ENCODE measurements at places on chromosomes 4 and X.

GRCh38 chr4:111713276-111713675 is 432.0 kb upstream of the FAM241A start:
- no peak for DNase-seq

GRCh38 chr4:150771382-150771781 is 189.4 kb downstream of the MAB21L2 start:
- no peak for DNase-seq

DNA sequence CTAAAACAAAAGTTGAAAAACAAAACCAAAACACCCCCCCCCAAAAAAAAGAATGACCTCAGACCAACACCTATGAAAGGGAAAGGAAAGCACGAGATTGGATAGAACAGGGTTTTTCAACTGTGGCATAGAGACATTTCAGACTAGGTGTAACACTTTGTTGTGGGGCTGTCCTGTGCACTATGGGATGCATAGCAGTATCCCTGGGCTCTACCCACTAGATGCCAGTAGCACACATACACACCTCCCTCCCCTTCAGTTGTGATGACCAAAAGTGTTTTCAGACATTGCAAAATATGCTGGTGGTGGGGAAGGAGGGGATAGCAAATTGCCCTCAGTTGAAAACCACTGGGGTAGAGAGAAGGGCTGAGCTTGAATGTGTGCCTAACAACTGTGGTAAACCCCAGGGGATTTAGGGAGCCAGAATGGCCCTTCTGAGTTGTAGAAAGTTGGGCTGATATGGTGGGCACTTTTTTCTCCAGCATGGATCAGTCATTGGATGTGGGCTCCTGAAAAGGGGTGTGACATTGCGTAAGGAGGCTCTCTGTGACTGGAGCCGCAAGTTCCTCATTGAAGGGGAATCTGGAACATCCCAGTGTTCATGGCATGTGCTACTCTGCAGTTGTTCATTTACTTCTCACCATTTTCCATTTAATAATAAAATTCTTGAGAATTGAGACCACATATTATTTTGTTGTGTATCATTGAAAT is 8.8 kb upstream of the GEMIN8 start:
- no peak for DNase-seq

- DNase-seq, result no peak
These were observed 597.6 kb upstream of the CPEB2 start for GRCh38 chr4:14404730-14405129.

- no peak for DNase-seq
These were observed 12.4 kb downstream of the ZDHHC9 start for GRCh38 chrX:129831091-129831885.

GRCh38 chrX:123731987-123732669 is 724 bp downstream of the THOC2 start:
- DNase-seq, result no peak

GRCh38 chr4:110119880-110120279 is 78.5 kb downstream of the ELOVL6 start:
- DNase-seq, result no peak

GRCh38 chr4:100469555-100469954 is 48.3 kb downstream of the EMCN start:
- DNase-seq, result no peak

DNA sequence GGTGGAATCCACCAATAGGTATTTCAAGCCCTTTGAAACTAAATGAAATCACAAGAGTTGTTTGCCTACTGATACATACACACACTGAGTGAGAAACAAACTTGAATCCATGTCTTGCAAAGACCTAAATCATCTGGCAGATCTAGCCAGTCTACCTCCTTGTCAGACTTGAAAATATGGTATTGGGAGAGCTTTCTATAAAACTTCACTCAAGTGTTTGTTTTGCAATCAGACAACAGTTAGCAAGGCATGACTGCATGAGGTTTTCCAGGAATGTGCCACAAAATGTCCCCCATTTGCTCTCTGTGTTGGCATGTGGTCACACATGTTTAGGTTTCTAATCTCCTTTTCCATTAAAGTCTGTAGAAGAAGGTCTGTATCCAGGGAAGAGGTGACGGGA is 52.4 kb downstream of the MAP3K15 start:
- DNase-seq, result no peak

DNA sequence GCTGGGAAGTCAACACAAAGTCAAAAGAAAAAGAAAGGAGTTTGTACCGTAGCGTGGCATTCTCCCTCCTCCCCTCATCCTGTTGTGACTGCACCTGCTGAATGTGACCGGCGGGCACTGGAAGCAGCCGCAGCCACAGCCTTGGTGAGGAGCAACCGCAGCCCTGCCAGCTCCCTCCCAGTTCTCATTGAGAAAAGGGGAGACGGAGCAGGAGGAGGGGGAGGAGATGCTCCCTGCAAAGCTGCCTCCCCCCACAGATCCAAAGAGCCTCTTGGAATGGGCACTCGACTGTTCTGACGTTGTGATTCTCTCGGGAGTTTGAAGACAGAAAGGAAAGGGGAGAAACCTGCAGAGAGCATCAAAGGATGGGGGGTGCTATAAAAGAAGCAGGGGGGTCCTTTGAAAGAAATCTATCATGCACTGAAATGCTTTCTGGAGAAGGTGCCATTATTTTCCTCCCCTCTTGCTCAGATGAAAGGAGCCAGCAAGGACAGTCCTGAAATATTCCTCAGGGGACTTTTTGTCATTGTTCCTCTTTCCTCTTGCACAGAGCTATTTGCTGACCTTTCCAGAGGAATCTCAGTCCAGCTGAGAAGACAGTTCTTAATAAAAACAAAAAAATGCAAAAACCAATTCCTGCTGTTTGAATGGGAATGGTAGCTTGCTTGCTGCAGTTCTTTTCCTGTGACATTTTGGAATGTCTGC is 429.7 kb downstream of the MAPK10 start:
- DNase-seq, result no peak

DNA sequence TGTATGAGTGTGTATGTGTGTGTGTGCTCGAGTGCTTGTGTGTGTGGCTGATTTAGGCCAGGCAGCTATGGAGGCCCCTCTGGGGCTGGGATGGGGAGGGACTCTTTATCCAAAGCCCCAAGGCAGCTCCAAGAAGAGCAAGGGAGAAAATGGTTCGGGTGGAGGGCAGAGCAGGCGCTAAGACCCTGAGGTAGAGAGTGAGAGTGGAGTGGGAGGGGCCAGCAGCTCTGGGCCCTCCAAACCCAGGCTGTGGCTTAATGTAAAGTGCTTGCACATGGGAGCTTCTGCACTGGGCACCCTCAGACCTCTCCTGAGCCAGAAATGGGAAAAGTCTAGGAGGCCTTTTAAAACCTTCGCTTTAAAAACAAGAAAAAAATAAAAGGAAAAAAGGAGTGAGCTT is 233.5 kb upstream of the PSAPL1 start:
- DNase-seq, result no peak

DNA sequence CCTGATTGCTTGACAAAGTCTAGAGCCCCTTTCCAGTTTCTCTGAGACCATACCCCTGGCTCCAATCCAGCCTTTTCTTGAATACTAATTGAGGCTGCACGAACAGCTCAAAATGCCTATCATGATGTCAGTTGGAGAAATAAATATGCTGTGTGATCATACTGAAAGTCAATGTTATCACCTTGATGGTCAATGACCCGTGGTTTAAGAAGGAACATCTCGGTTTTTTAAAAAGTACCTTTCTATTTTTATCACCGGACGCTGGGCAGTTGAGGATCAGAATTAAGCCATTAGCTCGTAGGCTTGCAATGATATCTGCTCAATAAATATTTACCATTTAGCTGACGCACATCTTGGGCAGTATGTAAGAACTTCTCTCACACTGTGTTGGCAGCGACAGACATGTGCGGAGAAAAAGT is 852 bp upstream of the WDR44 start:
- no peak for DNase-seq

DNA sequence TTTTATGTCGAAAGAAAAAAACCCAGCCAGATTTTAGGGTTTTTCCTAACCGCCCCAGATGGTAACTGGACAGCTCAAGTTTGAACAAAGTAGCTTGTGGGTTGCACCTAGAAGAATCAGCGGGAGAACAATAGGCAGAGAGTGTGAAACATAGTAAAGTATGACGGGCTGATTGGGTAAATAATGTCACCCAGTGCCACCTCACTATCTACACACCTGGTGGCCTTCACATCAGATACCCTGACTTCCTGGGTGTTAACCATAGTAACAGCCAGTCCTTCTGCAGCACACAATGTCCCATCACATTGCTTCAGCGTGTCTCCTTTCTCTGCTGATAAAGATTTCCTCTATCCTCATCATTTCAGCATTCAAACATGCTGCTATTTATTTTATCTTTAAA is 159.1 kb upstream of the HS3ST1 start:
- no peak for DNase-seq

- no peak for DNase-seq
These were observed 833.2 kb downstream of the CCSER1 start for GRCh38 chr4:90960433-90960832.

DNA sequence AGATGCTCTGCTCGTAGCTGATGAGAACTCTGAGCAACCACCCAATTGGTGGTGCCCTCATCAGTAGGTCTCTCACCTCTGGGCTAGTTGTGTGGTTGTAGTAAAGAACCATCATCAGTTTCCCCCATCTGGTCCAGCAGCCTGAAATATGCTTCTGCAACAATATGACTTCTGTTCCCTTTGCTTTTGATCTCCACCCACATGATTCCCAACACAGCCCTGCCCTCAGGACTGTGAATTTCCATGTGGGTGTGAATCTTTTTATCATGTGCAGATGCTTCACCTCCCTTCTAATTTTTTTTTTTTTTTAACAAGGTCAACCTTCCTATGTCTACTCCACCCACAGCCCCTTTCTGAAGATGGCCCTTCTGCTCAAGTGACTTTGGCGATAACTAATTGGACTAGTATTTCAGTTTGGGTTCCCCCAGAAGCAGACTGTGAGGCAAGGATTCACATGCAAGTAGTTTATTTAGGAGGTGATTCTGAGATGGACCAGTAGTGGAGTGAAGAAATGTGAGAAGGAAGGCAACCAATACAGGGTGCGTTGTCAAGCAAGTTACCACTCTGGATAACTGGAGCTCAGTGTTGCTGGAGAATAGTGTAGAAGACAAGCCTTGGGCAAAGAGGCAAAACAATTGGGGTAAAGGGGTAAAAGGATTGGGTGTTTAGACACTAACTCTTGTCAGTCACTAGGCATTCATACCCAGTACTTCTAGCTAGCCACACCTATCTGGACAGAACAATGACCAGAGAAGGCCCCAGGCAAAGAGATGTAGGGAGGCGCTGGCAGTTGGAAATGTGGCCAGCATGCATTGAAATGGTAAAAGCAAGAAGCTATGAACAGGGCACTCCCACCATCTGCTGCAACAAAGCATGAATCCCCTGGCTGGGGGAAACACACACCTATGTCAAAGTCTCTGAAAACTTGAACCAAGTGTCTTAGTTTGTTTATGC is 466.2 kb downstream of the BCOR start:
- DNase-seq, result no peak

DNA sequence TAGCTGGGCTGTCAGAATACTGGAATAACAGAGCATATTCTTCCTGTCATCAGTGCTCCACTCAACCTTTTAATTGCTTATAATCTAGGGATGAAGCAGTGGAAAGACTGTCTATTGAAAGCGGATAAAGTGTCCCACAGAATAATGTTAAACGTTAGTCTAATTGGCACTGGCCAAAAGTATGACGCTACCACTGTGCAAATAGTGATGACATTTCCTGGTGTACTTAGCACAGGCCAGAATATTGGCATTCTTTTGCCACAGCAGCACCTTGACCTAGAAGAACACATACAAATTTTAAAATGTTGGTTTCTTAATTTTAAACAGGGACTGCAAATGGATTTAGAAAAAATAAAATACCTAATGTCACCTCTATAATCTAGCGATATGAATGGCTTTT is 635.2 kb upstream of the SPANXN1 start:
- DNase-seq, result no peak

GRCh38 chr4:896216-896615 is 35.9 kb downstream of the GAK start:
- no peak for DNase-seq

GRCh38 chrX:131677655-131678628 is 134.1 kb downstream of the OR13H1 start:
- no peak for DNase-seq

DNA sequence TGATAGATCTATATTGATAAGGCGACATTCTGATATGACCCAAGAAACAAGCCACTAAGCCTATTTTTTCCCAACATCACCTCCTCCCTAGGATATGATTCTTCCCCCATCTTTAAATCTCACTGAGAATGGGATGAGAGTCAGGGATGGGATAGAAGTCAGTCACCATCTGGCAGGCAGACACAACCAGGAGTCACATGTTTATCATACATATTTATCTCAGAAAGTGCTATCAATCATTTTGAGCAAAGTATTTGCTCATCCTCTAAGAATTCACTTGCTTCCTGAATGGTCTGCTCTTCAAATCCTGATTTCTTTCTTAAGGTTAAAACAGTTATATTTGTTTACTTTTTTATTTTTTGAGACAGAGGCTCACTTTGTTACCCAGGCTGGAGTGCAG is 20.3 kb downstream of the DNAAF6 start:
- no peak for DNase-seq

- no peak for DNase-seq
These were observed 28.6 kb upstream of the BCORL1 start for GRCh38 chrX:129953881-129954280.

DNA sequence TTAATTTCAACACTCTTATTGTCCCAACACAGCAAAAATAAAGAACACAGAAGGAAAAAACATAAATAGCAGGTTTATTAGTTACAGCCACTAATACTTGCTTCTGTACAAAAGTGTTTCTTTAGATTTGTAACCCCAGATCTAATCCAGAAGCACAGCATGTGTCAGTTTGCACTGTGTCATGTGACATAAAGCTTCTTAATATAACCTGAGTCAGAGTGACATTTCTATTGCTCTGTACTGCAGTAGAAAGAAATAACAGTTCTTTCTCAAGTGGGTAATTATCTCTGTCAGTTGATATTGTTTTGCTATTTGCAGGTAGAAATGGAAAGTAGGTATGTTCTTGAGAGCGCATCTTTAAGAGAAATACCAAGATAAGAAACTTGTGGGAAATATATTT is 422.5 kb downstream of the ZIC3 start:
- DNase-seq, result no peak

- no peak for DNase-seq
These were observed 2.2 kb downstream of the TXLNG start for GRCh38 chrX:16788477-16788876.

- no peak for DNase-seq
These were observed 1256.5 kb downstream of the STIM2 start for GRCh38 chr4:28117084-28117682.

DNA sequence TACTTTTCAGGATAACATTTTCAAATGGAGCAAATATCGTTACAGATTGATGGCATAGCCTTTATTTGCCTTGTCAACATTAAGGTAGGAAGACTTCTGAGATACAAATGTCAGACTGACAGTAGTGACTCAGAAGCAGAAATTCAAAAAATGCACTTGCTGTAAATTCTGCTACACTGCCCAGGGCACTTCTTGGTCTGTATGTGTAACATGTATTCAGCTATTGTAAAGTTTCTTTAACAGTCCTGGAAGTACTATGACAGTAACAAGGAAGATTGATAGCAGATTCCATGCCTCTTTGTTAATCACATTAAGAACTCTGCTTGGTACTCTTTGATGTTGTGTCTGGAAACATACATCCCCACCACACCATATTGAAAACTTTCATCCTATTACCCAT is 69.6 kb upstream of the PCDH18 start:
- no peak for DNase-seq

Measured in breast epithelium (tissue), 4 donors.